ENCODE measurements at places on chromosomes 1 and 21.

- no peak for DNase-seq
Observed at GRCh38 chr1:100353071-100353801, 930 bp downstream of the CDC14A start.

GRCh38 chr1:22749503-22749902 is 38.9 kb downstream of the EPHB2 start:
- DNase-seq, result no peak

GRCh38 chr1:228194921-228195812 is 12.7 kb upstream of the OBSCN start:
- DNase-seq, result no peak

DNA sequence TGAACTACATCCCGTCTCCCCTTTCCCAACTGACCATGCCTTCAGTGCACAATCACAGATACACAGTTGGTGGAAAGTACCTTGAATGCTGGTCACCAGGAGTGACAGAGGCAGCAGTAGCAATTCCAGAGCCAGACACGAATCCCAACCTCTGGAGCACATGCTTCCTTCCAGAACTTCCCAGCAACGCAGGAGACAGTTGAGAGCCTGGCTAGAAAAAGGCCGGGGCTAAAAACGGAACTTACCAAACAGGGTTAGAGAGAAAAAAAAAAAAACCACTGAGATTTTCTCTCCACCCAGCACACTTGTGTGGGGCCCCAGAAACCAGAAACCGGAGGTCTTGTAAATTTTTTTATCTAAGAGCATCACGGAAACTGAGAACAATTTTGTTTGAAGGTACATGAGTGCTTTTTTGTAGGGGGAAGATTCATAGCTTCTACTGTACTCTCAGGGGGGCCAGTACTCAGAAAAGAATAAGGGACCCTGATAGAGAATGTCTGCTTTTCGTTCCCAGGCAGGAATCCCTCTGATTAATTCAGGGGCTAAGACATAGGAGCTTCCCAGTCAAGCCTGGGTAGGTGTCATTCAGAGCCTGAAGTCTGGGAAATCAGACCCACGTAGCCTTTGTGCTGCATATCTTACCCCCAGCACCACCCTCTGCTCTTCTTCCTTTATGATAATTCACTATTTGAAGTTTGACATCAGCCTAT is at the start of gene CD48:
Gene CD48 (minus strand): TSS at position 221 of the 710 bp plus-strand sequence. CDS start 59 bp downstream, at position 162.
- no peak for DNase-seq

- DNase-seq, result no peak
Observed at GRCh38 chr1:38577385-38577784, 282.2 kb downstream of the RRAGC start.

DNA sequence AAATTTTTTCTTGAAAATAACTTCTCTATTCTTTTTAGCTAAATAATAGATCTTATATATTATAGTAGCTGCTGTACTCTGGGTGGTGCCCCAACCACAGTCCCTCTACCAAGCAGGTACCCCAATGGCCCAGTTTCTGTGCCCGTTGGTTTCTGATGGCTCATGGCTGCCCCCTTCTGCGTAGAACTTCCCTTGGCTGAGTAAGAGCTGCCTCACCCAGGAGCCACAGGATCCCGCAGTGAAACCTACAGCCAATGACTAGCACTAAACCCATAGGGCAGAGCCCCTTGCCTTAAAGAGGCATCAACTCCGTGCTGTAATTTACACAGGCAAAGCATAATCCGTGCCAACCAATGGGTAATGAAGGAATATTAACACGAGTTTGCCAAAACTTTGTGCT is 247.5 kb downstream of the USH2A start:
- DNase-seq, result no peak

- DNase-seq, result no peak
Observed at GRCh38 chr1:4684864-4685522, 30.6 kb downstream of the AJAP1 start.

- DNase-seq, result peak; percentile 45
Observed at GRCh38 chr1:226863446-226863845, 7.0 kb upstream of the PSEN2 start.

DNA sequence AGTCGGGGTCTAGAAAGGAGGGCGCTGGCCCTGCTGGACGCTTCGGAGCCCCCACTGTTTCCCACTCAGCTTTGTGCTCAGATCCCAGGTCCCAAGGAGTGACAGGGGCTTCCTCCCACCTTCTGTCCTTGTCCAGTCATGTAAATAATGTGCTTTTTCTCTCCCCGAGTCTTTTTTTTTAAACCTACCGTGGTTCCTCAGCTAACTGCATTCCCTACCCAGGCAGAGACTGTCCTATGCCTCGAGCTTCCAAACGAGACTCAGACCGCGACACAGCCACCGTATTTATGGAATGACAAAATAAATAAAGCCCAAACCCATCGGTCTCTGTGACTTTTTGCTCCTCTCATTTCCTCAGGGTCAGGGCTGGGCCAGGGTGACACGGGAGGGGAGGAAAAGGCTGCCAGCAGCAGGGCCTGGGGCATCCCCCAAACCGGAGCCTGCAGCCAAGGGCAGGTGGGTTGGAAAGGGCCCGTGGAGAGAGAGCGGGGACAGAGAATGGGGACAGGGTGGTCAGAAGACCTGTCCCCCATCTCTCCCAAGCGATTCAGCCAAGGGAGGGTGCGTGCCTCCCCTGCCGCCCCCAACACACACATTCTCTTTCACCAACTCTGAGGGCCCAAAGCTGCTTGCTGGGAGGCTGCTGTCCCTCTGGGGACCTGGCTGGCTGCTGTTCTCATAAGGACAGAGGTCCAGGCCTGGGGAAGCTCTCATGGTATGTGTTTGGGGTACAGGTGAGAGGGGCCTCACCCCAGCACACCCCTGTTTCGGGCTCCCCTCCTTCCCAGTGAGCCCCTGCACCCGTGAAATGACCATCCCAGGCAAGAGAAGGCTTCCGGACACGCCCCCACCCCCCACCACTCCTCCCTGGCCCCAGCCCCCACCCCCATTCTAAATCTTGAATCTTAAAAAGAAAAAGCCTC is 55.4 kb downstream of the KCNAB2 start:
- DNase-seq, result no peak

GRCh38 chr1:203898458-203899352 is 37.3 kb downstream of the SNRPE start:
- no peak for DNase-seq

GRCh38 chr1:15336866-15337265 is 72.8 kb upstream of the EFHD2 start:
- DNase-seq, result no peak

DNA sequence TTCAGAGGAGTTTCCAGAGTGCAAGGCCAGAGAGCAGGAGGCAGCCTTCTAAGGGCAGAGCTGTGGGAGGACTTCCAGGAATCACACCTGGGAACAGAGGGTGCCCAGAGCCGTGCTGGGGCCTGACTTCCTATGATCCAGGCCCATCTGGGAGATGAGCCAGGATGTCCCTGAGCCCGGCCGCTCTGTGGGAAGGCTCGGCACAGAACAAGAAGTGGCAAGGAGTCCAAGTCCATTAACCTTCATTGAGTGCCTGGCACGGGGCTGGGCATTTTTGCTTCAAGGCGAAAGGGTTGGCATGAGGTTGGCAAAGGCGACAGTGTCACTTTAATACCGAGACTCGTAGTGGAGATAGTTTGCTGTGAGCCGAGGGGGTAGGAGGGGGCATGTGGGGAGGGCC is 18.2 kb downstream of the TMEM201 start:
- no peak for DNase-seq
